MM.1S (cell line): ENCODE measurements at places on chromosomes 5 and 9.

DNA sequence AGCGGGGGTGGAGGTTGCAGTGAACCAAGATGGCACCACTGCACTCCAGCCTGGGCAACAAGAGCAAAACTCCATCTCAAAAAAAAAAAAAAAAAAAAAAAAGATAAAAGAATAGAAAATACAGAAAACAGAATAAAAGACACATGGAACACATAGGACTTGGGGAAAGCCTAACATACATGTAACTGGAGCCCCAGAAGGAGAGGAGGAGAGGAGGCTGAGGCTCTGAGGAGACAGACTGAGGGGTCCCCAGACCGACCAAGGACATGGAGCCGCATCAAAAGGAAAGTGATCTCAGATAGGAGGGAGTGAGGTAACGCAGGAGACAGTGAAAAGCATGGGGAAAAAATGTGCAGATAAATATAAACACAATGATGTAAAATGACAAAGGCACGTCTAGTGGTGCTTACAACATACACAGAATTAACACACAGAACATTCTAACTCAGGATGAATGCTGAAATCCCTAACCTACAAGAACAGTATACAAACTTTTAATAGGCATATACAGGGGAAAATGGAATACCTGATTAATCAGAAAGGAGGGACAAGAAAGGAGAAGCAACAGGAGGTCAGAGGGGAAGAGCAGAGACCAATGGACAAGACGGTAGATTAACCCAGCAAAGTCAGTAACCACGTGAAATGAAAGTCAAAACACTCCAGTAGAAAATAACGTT lies 65.2 kb upstream of the UBAC1 start:
- DNase-seq = no peak

- no peak for DNase-seq
Observed at GRCh38 chr5:173781816-173782670, 106.1 kb upstream of the CPEB4 start.

DNA sequence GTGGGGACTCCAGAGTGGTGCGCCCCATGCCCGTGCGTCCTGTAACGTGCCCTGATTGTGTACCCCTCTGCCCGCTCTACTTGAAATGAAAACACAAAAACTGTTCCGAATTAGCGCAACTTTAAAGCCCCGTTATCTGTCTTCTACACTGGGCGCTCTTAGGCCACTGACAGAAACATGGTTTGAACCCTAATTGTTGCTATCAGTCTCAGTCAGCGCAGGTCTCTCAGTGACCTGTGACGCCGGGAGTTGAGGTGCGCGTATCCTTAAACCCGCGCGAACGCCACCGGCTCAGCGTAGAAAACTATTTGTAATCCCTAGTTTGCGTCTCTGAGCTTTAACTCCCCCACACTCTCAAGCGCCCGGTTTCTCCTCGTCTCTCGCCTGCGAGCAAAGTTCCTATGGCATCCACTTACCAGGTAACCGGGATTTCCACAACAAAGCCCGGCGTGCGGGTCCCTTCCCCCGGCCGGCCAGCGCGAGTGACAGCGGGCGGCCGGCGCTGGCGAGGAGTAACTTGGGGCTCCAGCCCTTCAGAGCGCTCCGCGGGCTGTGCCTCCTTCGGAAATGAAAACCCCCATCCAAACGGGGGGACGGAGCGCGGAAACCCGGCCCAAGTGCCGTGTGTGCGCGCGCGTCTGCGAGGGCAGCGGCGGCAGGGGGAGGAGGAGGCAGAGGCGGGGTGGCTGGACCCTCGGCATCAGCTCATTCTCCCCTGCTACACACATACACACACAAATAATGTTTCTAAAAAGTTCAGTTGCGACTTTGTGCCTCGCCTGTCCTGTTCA lies 668 bp downstream of the GLIS3 start:
- DNase-seq = peak; percentile 29

- no peak for DNase-seq
Observed at GRCh38 chr5:163964671-163965070, 459.3 kb downstream of the MAT2B start.

DNA sequence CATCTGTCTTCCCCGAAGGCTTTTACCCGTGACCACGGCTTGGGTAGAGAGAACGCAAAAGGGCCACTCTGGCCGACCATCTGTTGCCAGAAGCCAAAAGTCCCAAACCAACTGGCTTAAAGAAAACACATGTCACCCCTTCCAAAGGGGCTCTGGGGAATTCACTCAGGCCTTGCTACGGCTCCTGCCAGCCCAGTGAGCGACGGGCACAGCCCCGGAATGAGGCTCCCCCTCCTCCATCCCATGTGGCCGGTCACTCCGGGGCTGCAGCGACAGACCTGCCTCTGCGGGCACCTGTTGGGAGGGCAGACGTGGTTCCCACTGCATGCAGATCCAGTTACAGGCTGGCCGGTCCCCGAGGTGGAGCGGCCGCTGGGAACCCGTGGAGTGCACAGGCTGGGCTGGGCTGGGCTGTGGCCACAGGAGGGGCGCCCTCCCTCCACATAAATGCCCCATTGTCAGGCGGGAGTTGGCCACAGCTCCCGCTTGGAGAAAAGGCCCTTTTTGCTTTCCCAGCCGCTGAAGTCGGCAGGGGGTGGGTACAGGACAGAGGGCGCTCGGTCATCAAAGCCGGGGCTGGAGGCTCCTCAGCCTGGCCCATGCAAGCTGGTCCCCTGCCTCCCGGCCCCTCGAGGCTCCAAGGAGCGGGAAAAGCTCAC lies 19.9 kb downstream of the NOTCH1 start:
- DNase-seq = no peak

GRCh38 chr5:160083501-160083900 lies 35.7 kb downstream of the PWWP2A start:
- DNase-seq = no peak

DNA sequence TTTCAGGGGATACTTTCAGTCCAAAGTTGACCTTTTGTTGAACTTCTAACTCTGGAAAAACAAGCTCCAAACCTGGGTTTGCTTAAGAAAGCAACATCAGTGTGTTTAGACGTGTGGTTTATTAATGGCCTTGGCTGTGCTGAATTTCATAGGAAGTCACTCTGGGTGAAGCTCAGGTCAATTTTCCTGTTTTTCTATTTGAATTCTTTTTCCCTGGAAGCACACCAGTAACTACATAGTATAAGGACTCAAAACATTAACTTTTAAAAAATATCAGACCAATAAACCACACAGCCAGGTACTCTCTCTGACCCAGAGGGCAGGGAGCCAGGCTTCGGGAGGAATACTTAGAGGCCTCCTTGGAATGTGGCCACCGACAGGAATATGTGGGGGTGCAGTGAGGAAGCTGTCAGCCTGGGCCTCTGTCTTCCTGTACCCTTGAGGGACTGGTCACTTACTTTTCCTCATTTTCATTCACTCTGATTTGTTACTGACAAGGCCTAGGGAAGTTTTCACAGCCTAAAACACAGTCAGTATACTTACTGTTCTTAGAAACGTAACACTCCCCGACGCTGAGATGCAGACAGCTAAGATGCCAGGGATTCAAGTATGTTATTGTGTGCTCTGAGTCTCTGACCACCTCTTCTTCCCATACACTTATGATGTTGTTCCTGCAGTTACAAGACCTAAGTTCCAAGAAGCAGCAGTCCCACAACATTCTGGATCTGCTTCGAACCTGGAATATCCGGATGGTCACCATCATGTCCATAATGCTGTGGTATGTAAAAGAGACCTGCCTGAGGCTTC lies 18.9 kb downstream of the SLC22A5 start:
- DNase-seq = peak; percentile 48

DNA sequence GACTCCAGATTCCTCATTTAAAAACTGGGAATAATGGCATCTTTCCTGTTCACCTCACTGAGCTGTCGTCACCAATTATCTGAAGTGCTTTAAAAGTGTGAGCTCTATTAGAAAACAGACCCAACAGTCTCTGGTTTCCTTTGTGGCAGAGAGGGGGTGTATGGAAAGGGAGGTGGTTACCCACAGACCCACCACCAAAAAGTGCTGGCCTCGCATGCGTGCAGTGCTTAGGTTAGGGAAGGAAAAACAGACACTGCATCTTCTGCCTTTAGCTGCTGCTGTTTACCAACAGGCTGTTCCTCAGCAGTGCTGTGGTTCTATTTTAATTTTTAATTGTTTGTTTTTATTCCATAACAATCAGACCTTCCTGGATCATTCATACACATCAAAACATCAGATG lies 249.6 kb downstream of the PIK3R1 start:
- no peak for DNase-seq

- no peak for DNase-seq
Observed at GRCh38 chr9:120783602-120784047, 9.6 kb downstream of the FBXW2 start.

DNA sequence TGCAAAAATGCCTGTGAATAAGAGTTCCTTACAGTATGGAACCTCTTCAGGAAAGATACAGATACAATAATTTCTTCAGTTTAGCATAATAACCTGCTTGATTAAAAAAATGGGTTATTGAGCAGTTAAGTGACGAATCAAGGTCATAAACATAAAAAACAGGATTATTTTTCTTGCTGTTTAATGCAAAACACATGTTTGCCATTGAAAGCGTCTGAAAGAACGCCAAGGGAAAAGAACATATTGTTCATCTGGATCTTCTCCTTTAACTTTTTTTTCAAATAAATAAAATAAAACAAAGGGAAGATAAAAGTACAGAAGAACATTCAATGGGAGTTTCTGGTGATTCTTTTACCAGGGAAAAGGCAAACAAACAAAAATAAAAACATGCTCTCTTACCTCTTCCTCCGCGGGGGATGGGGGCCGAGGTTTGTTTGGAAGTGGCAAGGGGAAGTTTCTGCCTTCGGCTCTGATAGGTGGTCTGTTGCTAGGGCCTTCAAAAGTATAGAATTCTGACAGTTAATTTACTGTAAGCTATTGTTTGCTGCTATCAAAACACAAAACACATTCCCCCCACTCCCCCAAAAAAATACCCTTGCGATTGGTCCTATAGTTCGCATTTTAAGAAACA lies 20.1 kb downstream of the C5orf58 start:
- DNase-seq = no peak

GRCh38 chr5:168140241-168140640 lies 151.2 kb upstream of the WWC1 start:
- no peak for DNase-seq

DNA sequence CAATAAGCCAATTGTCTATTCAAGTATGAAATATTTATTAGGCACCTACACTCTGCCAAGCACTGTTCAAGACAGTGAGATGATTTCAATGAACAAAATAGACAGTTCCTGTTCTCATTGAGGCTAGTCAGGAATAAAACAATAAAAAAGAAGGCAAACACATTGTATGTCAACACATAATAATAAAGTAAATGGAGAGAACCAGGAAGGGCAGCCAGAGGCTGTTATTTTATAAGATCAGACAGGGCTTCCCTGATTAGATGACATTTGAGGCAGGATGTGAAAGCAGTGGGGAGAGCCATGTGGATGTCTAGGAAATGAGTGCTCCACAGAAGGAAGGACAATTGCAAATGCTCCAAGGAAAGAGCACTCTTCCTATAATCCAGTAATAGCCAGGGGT lies 2371.1 kb downstream of the MAT2B start:
- no peak for DNase-seq

DNA sequence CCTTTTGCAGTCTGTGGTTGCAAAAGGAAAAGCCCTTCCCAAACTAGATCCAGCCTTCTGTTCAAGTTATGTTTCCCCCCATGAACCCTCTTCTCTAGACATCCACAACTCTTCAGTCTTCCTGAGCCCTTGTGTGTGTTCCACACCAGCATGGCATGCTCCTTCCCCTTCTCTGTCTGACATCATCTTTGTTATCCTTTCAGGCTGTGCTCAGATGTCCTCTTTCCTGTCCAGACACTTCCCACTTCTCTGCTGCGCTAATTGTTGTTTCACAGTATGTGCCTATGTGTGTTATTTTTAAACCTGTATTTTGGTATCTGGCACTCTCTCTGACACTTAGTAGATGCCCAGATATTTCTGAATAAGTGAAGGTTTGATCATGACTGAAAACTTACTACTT lies 38.2 kb downstream of the FOCAD start:
- no peak for DNase-seq

GRCh38 chr5:158942217-158942616 lies 157.5 kb downstream of the EBF1 start:
- no peak for DNase-seq

GRCh38 chr9:32741706-32742105 lies 41.6 kb upstream of the TMEM215 start:
- DNase-seq = no peak

GRCh38 chr5:176528761-176529115 lies 8.5 kb downstream of the RNF44 start:
- no peak for DNase-seq

GRCh38 chr5:36060420-36060887 lies 6.2 kb downstream of the UGT3A2 start:
- peak; percentile 37 for DNase-seq

DNA sequence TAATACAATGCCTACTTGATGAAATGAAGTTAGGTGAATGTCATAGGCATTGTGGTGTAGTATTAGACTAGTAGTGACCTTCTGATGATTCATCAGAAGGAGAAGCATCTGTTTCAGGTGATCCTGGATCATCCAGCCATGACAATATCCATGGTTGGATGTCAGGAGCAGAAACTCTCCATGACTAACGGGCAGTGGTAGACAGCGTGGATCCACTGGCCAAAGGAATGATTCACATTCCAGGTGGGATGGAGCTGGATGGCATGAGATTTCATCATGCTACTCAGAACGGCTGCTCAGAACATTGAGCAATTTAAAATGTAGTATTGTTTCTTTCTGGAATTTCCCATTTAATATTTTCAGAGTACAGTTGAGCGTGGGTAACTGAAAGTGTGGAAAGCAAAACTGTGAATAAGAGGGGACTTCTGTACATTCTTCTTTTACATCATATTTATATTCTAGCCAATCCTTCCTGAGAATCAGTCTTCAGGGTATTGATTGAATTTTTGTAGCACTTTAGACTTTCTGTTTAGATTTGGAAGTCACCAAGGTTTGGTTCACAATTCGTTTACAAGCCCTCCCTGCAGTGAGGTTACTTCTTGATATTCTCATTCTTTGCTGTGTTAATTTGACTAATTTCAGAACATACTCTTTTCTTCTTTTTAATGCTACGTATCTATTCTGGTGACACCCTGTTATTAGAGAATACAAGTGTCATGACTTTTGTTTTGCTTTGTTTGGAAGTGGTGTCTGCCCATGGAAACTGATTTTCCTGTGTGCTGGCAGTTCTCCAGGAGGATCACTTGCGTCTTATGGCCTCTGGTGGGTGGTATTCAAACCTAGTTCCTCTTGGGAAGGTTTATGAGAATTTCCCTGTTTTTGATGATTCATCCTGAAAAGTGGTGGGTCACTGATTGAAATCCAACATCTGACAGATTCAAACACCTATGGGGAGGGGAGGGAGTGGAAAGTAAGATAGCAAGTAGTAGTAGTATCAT lies 12.2 kb upstream of the CLINT1 start:
- no peak for DNase-seq
